ENCODE measurements at places on chromosomes 3 and 15.

GRCh38 chr15:40941068-40941527 is 12.0 kb downstream of the DLL4 start:
- peak; percentile 77 for DNase-seq

GRCh38 chr3:98325055-98325454 is 28.6 kb upstream of the OR5K4 start:
- DNase-seq = no peak

DNA sequence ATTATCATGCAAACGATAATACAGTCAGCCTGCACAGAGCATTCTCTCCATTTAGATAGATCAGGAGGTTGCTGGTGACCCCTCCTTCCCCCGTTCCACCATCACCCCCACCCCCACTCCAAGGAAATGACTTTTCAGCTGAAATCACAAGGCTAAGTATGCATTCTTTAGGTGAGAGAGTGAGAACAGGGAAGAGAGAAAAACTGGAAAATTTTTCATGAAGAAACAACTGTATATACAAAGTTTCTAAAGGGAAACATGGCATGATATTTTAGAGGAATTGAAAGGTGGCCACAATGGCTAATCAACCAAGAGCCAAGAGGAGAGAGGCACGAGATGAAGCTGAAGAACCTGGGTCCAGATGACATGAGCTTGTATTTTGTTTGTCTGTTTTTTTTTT is 22.2 kb downstream of the BCL2A1 start:
- no peak for DNase-seq

DNA sequence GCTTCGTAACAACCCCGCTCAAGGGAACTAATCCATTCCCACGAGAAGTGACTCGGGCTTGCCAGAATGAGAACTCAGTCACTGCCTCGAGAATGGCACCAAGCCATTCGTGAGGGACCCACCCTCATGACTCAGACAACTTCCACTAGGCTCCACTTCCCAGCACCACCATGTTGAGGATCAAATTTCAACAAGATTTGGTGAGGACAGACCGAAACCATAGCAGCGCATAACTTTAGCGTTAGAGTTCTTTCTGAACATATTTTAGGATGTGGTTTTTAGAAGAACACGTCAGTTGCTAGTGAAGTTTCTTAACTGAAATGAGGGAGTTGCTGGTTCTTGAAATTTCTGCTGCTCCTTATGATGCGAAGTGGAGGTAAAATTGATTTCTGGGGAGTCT is 13.5 kb downstream of the PTPRG start:
- DNase-seq = no peak

- no peak for DNase-seq
Observed at GRCh38 chr15:71541746-71542145, 268.6 kb upstream of the NR2E3 start.

GRCh38 chr3:113136071-113136470 is 75.3 kb upstream of the BOC start:
- no peak for DNase-seq

DNA sequence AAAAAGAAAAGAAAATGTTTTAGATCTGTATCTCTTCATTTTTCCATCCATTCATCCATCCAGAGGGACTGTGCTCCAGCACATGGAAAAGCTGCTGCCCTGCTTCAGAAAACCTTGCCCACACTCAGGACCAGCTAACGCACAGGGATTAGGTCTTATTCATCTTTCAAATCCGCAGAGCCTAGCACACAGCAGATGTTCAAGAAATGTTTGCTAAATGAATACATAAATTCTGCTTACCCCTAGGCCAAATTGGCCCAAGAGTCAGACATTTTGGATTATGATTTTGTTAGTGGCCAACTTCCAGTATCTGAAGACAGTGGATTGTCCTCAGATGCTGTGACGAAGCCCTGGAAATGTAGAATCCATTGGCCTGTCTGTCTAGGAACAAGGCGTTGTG is 71.4 kb downstream of the GHSR start:
- DNase-seq = no peak

GRCh38 chr3:113053169-113053568 is 62.4 kb downstream of the GTPBP8 start:
- DNase-seq = no peak

- no peak for DNase-seq
Observed at GRCh38 chr3:10599017-10599416, 93.6 kb upstream of the ATP2B2 start.

DNA sequence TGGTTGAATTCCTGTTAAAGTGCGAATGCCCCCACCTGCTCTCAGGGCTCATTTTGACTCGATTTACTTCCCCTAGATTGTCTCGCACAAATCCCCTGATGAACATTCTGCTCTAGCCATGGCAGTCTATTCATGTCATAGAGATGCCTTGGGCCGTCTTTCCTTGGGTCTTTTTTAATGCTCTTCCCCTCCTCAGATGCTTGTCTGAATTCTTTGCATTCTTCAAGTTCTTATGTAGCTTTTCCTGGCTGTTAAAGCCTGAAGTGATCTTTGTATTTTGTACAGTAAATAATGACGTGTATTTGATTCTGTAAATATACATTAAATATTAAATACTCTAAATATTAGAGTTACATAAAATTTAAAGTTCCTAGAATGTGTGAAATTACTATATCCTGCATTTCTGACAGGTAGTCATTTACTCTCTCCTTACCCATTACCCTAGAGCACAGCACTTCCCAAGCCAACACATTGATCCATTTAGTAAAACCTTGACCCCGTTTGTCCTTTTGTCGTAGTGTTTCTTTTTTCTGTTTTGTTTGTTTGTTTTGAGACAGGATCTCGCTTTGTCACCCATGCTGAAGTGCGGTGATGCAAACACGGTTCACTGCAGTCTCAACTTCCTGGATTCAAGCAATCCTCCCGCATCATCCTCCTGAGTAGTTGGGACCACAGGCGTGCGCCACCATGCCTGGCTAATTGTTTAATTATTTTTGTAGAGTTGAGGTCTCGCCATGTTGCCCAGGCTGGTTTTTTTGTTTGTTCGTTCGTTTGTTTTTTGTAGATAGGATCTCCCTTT is 47.9 kb downstream of the YEATS2 start:
- DNase-seq = no peak

DNA sequence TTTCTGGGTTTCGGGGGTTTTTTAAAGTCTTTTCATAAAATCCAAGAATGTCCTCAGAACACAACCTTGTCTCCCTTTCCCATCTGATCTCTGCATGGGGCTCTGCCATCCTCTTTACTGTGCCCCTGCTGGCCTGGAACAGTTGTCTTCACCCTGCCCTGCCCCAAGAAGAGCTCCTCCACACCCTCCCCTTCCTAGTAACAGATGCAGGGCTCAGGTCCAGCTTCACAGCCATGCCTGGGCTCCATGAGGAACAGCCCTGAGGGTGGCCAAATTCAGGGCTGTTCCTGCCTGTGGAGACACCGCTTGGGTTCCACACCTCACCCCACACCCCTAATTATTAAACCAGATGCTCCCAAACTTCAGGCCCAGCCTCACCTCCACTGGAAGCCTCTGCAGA is 12.9 kb upstream of the ULK3 start:
- DNase-seq = no peak

DNA sequence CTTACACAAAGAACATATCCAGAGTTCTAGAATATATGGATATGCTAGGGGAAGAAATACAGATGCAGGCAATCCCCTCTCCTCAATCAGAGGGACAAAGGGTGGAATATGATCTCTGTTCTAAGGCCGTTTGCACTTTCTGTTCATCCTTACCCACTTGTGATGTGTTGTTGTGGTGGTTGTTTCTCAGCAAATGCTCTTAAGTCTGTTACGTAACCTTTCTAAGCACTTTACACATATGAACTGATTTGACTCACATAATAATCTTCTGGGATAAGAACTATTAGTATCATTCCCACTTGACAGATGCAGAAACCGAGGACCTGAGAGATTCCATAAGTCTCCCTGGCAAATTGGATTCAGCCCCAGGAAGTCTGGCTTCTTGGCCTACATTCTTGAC is 40.5 kb downstream of the NGRN start:
- no peak for DNase-seq

DNA sequence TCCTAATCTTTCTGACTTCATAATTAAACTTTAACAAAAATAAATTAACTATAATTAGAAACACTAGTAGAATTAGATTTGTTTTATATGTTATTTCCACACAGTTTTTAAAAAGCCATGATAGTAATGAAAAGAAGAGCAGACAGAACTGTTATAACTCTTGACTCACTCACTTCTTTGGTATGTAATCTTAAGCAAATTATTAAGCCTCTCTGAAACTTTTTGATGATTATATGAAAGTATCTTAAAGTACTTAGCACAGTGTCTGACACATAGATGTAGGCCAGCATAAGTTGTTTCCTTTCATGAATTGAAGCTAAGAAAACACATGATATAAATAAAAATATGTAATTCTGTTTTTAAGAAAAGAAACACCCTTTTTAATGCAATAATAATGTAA is 123.6 kb upstream of the MLF1 start:
- no peak for DNase-seq

GRCh38 chr15:99082798-99083197 is 22.1 kb upstream of the SYNM start:
- no peak for DNase-seq

DNA sequence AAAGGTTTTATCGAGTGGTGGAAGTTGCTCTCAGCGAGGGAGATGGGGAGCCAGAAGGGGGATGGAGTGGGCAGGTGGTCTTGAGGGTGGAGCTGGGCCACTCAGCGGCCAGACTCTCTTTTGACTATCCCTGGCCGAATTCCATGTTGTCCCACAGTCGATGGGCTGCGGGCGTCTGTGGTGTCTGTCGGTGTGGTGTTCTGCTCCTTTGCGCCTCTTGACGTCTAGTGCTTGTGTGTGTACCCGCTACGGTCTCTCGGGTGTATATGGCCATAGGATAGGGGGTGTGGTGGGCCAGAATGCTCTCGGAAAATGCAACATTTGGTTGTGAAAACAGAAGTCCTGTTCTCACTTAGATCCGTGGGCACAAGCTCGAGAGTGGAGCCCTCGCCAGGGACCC is 297.0 kb downstream of the CGGBP1 start:
- no peak for DNase-seq

GRCh38 chr3:15310491-15311370 is 21.7 kb downstream of the SH3BP5 start:
- DNase-seq = no peak

DNA sequence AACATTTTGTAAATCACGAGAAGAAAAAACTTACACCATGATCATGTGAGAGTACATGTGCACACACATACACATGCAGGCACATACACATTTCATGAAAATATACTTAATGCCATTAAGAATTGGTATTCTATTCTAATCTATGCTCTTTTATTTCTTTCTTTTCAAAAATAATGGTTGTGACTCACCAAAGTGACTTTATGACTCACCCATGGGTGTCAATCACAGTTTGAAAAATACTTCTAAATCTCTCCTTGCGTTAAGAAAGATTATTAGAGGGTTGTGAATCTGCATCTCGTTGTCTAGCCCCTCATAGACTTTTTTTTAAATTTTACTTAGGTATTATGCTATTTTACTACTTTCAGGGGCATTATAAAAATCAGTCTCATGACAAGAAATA is 254.2 kb downstream of the TUSC7 start:
- no peak for DNase-seq

- DNase-seq = no peak
Observed at GRCh38 chr3:125163739-125164601, 48.6 kb downstream of the SLC12A8 start.

DNA sequence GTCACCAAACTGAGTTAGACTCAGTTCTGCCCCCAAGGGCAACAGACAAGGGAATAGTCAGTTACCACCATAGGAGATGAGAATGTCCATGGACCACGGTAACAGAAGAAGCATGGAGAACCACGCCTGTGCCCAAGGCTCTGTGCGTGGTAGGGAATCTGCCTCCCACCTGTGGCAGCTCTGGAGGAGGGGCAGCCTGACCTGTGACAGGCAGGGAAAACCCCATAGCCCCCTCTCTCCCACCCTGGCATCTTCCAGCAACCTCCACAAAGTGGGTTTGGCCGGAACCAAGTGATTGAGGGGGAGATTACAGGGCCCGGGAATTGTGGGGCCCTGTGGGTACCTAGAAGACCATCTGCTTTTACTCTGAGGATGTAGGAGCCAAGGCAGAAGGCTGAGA is 14.3 kb upstream of the LTF start:
- no peak for DNase-seq

- DNase-seq = no peak
Observed at GRCh38 chr15:66030650-66031049, 161.4 kb downstream of the RAB11A start.

DNA sequence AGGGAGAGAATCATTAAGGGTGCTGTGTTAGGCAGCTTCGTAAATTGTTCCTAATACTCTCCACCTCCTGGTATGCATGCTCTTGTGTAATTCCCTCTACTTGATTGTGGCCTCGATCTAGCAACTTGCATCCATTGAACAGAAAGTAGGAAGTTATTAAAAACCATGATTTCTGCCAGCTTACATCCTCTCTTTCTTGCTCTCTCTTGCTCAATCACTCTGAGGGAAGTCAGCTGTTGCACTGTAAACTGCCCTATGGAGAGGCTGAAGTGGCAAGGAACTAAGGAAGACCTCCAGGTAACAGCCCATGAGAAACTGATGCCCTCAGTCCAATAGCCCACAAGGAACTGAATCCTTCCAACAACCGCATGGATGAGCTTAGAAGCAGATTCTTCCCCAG is 92.6 kb downstream of the ERC2 start:
- no peak for DNase-seq

DNA sequence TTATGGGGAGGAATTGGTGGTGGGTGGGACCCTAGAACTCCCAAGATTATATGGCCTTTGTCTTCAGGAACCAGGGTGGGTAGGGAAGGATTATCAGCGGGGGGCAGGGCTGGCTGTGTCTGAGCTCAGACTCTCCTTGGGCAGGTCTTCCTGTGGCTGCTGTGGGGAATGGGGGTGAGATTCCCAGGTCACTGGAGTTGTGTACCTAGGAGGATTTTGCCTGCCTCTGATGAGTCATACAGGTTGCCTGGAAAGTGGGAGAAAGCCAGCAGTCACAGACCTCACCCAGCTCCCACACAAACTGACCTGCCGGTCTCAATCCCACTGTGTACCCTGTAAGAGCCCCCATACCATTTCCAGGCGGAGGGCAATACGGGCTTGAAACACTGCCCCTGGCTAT is 209.9 kb upstream of the CNTN3 start:
- no peak for DNase-seq

DNA sequence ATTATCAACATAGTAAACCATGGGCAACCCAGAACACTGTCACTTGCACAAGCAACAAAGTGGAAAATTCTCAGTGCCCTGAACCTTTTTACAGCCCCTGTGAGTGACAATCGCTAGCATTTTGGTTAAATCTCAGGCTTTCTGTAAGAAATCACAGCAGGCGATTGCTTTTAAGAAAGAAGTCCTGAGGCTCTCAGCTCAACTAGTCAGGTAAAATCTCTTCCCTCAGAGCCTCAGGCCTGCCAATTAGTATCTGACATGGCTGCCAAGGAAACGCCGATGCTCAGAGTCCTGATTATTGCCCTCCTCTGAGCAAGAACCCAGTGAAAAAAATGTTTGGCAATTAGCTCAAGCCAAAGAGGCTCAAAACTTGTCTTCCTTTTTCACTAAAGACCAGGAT is 530.8 kb downstream of the DIPK2A start:
- no peak for DNase-seq

GRCh38 chr3:159210336-159210735 is 408.5 kb downstream of the MFSD1 start:
- no peak for DNase-seq

GRCh38 chr3:141093971-141094684 is 43.0 kb downstream of the SPSB4 start:
- DNase-seq = no peak

GRCh38 chr3:181713676-181714612 is 2.2 kb downstream of the SOX2 start:
- DNase-seq = no peak

- no peak for DNase-seq
Observed at GRCh38 chr3:59444294-59444671, 394.5 kb upstream of the CFAP20DC start.
